ENCODE measurements at places on chromosomes 1 and 21.

- no peak for ATAC-seq
Measured at GRCh38 chr1:162151900-162152829, 82.7 kb downstream of the NOS1AP start.

- no peak for ATAC-seq
Measured at GRCh38 chr1:75932304-75932703, at the start of gene ASB17. Gene ASB17 (minus strand): TSS chr1:75932404. CDS start chr1:75932291, 113 bp downstream.

GRCh38 chr21:34788879-34789278 is 120.1 kb downstream of the CLIC6 start:
- no peak for ATAC-seq

DNA sequence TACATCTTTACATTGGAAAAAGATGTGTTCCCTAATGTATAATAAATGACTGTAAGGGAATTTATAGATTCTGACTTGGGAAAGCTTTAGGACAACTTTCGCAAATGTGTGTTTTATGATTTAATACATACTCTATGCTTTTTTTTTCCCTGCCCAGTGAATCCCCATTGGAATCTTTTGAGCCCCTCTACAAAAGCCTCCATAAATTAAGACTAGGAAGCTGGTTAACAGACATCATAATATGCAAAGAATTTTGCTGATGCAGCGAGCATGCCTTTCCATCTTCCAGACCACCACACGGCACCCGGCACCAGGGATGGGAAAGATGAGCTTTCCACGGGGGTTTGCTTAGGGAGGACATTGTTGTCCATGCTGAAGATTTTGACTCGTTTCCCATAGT is 156.1 kb upstream of the IVNS1ABP start:
- no peak for ATAC-seq

DNA sequence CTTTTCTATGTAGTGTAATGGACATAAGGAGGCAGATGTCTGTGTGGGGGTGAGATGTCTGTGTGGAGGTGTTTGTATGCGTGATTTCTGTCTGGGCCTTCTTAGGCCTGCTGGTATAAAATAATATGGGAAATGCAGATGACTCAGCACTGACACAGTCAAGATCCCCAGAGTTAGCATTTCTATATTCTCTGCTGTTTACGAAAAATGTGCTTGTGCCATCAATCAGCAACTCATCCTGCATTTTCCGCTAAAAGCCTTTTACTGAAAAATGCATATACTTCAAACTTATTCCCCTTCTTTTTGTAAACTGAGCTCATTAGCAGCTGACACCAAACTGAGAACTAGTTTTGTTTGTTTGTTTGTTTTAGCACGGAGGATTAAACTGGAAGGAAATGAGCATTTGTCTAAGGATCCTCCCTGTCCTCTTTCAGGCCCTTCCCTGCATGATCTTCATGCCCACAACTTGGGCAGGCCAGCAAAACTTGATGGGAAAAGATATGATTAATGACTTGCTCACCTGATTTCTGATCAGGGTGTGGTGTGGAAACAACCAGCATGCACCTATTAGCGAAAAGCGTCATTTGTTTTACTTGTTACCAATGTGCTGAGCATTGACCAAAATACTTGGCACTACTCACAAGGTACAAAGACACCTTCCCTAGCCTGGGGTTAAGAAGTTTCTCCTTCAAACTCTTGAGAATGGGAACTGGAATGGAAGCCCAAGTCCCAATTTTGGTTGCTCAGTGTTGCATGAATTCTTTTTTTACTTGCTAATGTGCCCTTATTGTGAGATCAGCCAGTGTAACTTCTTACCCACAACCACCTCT is 77.4 kb downstream of the NDUFS5 start:
- peak; percentile 24 for ATAC-seq

DNA sequence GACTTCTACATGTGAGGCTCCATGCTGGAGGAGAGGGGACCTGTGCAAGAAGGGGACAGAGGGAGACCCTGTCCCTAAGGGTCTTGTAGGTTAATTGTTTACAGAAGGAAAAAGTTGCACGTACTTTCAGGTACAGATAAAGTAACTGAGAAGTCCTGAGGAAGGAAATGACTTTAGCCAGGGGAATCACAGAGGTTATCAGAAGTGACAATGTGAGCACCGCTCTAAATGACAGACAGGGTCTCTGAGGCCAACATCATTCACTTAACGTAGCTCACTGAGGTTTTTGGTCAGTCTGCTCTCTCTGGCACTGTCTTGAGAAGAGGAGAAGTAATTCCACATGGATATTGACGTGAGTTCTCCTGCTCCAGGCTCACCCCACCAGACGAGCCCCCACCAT is 12.0 kb downstream of the TAF5L start:
- ATAC-seq = no peak

DNA sequence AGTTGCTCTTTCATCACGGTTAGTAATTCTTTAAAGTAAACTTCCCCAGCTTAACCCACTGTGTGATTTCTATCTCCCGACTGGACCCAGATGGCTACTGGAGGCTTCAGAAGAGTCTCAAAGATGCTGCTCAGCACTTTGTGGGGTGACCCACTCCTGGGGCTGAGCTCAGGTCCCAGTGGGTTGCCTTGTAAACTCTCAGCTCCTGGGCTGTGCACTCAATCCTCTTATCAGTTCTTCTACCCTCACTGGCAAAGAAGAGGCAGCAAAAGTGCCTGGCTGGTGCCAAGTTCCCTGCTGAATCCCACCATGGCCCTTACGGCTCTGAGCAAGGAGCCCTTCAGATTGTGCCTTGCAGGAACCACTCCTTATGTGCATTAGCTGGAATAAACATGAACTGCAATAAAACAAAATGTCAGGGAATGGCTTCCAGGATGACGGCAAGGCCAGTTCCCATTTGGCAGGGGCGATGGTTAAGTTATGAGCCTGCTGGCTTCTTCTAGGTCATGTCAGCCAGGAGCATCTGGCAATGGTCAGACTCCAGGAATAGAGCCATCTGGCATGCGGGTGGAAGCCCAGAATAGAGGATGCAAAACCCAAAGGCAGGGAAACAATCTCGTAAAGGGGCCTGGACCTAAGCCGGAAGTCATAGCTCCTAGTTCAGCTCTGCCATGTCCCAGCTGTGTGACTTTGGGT is 6.8 kb downstream of the MYOC start:
- no peak for ATAC-seq

GRCh38 chr1:53737648-53738204 is 1.2 kb downstream of the GLIS1 start:
- no peak for ATAC-seq

All from activated T-helper 17 cell treated with anti-CD3 and anti-CD28 coated beads, Interleukin-2, amount 50 U/mL, for 72 hours (primary cell).